ENCODE measurements at places on chromosomes 16 and 17.
A peak's percentile ranks its signal among the peaks of the same experiment; 100 is the strongest.

- no peaks in the 10 kb centered on the region for H3K36me3 ChIP-seq
- no peaks in the 10 kb centered on the region for H3K4me1 ChIP-seq
- H3K4me3 ChIP-seq = no peak overlapping the region
- H3K27ac ChIP-seq = no peak overlapping the region
- DNase-seq = no peak
Measured at GRCh38 chr16:20363191-20363590, 10.7 kb upstream of the UMOD start.

DNA sequence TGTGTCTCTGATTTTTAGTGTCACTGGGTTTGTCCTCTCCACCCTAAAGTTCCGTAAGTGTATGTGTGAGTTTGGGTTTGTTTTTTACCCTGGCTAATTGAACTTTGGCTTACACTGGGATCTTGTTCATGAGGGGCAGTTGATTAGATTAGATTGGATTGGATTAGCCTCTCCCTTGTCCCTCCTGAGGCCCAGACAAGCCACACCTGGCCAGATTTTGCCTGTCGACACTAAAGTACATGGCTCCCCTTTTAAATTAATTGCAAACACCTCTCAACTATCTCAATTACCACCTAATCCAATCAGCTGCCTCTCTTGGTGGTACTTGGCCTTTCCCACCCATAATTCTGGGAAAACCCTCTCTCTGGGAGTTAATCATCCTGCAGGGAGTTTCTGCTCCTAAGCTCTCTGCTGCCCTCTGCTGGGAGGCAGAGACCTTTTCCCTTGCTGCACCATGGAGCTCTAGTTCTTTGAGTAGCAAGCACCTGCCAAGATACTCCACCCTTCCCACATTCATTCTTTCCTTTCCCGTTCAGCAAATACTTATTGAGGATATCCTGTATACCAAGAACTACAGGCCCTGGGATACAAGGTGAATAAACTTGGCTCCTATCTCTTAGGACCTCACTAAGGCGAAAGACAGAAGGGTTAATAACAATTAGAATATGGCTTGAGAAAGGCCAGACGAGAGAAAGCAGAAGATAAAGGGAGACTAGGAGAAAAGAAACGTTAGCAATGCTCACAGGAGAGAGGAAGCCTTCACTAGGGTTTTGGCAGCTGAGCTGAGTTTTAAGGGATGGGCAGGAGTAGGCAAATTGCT lies 60.0 kb upstream of the MPHOSPH6 start:
- no peak overlapping the region for H3K4me3 ChIP-seq
- peaks cover 21% of the 10 kb centered on the region for H3K27me3 ChIP-seq
- H3K36me3 ChIP-seq = no peaks in the 10 kb centered on the region
- H3K4me1 ChIP-seq = no peaks in the 10 kb centered on the region
- DNase-seq = peak; percentile 65

- no peak for DNase-seq
- no peaks in the 10 kb centered on the region for H3K4me1 ChIP-seq
- H3K27me3 ChIP-seq = no peaks in the 10 kb centered on the region
- no peaks in the 10 kb centered on the region for H3K36me3 ChIP-seq
- no peak overlapping the region for H3K4me3 ChIP-seq
Measured at GRCh38 chr16:78325468-78326352, 226.3 kb downstream of the WWOX start.

GRCh38 chr16:26316683-26317464 lies 625.1 kb downstream of the HS3ST4 start:
- no peak overlapping the region for H3K4me3 ChIP-seq
- H3K27ac ChIP-seq = no peak overlapping the region
- peak; percentile 21 for DNase-seq
- no peaks in the 10 kb centered on the region for H3K4me1 ChIP-seq
- no peaks in the 10 kb centered on the region for H3K27me3 ChIP-seq

DNA sequence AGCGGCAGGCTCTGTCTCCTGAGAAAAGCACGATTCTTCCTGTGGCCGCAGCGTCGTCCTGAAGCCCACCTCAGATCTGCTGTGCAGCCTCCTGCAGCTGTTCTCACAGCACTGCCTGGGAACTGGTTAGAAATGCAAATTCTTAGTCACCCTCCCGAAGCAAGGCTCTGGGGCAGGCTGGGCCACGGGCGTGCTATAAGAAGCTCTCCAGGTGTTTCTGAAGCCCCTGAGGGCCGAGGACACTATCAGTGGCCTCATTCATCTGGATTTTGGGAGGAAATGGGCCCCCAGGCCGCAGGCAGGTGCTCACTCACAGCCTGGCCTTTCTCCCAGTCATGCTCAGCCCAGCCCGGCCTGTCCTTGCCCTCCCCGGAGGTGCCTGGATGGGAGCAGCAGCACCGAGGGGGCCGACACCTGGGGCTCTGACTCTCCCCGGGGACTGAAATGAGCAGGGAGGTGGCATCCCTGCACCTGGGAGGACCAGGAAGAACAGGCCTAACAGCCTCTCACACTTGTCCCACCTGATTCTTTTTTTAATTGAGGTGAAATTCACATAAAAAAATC lies 10.4 kb upstream of the NLRC3 start:
- no peak overlapping the region for H3K4me3 ChIP-seq
- H3K36me3 ChIP-seq = peaks cover 48% of the 10 kb centered on the region
- DNase-seq = no peak
- H3K27me3 ChIP-seq = no peaks in the 10 kb centered on the region
- no peak overlapping the region for H3K27ac ChIP-seq
- no peaks in the 10 kb centered on the region for H3K4me1 ChIP-seq

Data from DND-41 (cell line).